ENCODE measurements at places on chromosomes 12 and 14.

DNA sequence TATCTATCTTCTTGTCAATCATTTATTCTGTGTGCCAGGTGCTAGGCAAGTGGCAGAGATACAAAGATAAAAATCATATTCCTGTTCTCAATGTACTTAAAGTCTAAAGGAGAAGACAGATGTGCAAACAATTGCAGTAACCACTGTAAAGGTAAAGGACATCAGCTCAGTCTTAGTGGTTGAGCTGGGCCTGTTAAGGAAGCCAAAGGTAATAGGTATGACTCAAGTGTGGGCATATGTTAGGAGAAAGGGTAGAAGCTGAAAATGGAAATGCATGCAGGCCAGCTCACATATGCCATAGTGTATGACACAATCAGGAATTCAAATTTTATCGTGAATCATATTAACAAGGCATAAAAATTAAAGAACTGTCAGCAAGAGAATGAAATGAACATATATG lies 49.8 kb downstream of the FAR2 start:
- no peak for DNase-seq

DNA sequence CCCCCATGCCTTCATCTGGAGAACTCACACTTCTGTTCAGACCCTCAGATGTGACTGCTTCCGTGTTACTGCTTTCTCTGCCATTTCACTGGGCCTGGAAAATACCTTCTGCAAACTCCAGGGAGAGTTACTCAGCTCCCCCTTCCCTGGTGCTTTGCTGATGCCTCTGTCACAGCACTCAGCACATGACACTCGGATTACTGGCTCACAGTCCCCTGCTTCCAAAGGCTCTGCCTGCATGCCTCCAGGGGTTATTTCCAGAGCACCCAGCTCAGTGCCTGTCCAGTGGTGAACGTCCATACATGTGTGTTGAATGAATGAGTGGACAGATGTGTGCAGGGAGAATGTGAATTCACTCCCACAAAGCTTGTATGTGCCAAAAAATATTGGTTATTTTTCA lies 237.2 kb upstream of the FKBP4 start:
- DNase-seq, result no peak

DNA sequence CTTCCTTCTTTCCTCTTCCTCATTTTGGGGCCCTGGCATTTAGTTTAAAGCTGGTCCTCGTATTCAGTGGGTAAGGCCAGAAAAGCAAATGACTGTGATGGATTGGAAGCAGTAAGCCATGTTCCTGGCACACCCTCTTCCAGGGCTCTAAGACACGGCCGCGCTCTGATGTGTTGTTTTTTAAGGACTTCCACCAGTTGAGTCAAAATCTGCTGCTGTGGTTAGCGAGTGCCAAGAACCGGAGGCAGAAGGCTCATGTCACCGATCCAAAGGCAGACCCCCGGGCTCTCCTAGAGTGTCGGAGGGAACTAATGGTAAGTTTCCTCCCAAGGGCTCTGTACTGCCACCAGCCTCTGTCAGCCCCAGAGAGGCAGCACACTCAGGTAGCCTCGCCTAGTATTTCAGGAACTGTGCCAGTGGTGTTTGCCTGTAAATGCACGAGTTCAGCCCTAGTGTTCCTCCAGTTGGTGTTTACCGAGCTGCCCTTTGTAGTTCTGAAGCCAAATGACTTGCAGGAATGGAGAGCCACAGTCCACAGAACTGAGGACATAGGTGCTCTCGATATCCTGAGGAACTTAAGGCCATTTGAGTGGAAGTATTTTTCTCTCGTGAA lies 72.7 kb downstream of the ESR2 start:
- no peak for DNase-seq

GRCh38 chr14:59159169-59159568 lies 29.3 kb upstream of the DAAM1 start:
- no peak for DNase-seq

DNA sequence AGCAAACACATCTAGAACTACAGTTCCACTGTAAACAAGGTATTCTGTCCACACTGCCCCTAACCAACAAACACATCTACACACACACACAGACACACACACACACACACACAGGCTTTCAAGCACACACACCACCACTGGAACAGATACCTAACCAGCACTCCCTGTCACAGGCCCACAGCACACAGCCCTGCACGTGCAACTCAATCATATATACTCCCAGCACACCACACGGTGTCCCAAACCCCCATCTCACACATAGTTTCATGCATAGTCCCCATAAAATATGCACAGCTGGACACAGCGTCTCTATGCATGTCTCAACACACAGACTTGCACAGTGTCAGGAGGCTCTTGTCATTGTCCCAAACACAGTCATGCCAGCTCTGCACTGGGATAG lies 27.6 kb downstream of the KRT8 start:
- no peak for DNase-seq

DNA sequence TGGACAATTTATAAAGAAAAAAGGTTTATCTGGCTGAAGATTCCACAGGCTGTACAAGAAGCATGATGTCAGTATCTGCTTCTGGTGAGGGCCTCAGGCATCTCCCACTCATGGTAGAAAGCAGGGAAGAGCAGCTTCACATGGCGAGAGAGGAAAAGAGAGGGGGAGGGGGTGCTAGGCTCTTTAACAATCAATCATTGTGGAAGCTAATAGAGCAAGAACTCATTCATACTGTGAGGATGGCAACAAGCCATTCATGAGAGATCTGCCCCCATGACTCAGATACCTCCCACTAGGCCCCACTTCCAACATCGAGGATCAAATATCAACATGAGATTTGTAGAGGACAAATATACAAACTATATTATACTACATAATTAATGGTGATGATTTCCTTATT lies 361.9 kb upstream of the FAR2 start:
- no peak for DNase-seq

GRCh38 chr12:537772-538171 lies 78.0 kb downstream of the B4GALNT3 start:
- DNase-seq, result no peak

DNA sequence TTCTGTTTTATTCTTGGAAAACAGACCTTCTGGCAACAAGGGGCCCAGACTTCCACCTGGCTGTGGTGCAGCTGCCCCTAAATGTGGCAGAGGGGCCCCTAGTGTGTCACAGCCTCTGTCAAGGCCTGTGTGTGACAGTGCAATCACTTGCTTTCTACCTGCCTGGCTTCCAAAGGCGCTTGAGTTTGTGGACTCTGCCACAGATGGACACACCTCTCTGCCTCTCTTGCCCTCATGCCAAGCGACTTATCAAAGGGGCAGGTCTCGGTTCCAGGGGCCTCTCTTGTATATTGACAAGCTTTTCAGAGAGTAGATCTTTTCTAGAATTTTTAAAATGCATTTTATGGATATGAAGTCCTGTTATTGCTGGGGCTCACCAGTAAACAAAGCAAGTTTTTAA lies 217.2 kb downstream of the SLC15A4 start:
- no peak for DNase-seq

DNA sequence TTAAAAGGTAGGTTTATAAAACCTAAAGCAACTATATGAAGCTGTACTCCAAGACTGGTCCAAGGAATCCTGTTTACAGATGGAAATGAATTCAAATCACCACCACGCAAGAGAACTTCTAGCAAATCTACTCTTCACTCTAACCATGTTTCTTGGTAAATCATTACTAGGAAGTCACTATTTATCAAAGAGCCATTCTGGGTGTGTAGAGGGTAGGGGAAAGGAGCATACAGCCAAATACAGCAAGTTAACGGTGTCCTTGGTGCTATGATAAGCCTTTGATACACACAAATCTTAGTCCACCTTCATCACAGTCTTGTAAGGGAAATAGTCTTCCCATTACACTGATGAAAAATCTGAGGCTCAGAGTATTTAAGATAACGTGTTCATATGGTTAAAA lies 16.8 kb downstream of the NIN start:
- no peak for DNase-seq

- no peak for DNase-seq
These were observed 162.4 kb downstream of the CAND1 start for GRCh38 chr12:67431411-67432020.

GRCh38 chr14:105143451-105144025 lies 25.0 kb downstream of the JAG2 start:
- DNase-seq, result no peak

DNA sequence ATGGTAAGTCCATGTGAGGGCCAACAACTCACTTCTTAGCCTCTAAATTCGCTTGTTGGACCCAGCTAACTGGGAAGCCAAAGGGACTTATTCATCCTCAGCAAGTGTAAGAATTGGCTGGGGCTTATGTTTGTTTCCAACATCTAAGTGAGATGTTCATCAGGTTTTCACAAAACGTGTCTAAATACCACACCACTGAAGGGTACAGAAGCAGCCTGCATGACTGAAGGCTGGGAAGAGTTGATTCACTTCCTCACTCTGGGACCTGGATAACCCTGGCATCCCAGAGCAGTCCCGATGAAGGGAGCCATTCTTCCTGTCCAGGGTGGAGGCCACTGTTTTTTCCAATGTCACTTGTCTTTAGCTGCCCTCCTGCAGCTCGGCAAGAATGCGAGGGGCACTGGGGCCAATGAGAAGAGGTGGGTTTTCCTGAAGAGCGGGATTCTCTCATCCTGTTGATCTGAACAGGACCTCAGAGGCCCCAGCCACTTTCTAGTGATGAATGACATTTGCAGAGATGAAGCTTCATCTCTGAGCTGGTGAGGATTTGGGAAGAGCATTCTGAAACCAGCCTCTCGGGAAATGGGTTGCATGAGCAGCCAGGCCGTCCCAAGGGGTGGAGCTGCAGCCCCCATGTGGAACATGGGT lies 12.2 kb upstream of the COL2A1 start:
- no peak for DNase-seq

Measured in inflammatory macrophage treated with lipopolysaccharide for 4 hours (primary cell).